ENCODE measurements at places on chromosomes 7 and 10.

DNA sequence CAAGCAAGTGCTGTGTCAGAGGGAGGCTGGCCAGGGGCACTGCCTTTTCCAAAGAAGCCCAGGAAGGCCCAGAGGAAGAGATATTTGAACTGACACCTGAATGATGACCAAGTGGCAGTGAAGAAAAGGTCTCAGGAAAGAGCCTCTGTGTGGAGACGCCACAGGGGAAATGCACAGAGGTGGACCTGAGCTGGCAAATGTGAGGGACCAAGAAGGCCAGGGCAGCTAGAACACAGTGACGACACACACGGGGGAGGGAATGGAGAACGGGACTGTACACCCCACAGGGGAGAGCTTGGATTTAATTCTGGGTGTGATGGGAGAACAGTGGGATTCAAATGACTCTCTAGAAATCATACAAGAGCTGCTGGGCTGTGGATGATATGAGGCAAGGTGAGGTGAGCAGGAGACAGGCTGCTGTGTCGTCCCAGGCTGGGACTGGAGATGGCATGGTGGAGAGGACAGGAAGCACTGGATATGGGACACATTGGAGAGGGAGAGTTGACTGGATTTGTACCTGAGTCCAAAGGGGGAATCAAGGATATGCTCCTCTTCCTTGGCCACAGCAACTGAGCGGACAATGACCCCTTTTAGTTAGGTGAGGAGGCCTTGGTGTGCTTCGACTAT lies 84.2 kb upstream of the DDC start:
- no peaks in the 10 kb centered on the region for H3K4me1 ChIP-seq
- H3K27me3 ChIP-seq: no peaks in the 10 kb centered on the region
- DNase-seq: no peak
- no peaks in the 10 kb centered on the region for H3K36me3 ChIP-seq
- H3K27ac ChIP-seq: no peak overlapping the region

DNA sequence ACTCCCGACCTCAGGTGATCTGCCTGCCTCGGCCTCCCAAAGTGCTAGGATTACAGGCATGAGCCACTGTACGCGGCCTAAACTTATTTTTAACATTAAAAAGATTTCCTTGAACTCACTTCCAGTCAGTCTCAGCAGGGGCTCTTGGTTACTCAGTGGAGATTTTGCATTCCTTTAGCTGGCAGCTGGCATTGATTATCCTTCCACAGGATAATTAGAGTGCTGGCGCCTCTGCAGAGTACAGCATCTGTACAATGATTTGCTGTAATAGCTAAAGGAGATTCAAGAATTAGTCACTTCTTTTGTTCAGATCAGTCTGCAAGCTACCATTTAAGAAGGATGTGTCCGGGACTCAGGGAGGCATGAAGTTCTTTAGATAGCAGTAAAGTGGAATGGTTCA lies 125.0 kb upstream of the NPY start:
- no peaks in the 10 kb centered on the region for H3K36me3 ChIP-seq
- no peak for DNase-seq
- H3K27ac ChIP-seq: no peak overlapping the region
- H3K4me3 ChIP-seq: no peak overlapping the region

- no peaks in the 10 kb centered on the region for H3K36me3 ChIP-seq
- no peak for DNase-seq
- 0 out of 2 replicates have a peak, but pooled peaks cover 2% of the 10 kb centered on the region for H3K4me1 ChIP-seq
Measured at GRCh38 chr7:117588352-117588794, 108.5 kb downstream of the CFTR start.

- H3K4me1 ChIP-seq: no peaks in the 10 kb centered on the region
- no peak for DNase-seq
- no peak overlapping the region for H3K4me3 ChIP-seq
- H3K27me3 ChIP-seq: no peaks in the 10 kb centered on the region
Measured at GRCh38 chr10:38045129-38045528, 34.7 kb downstream of the ZNF33A start.

Measured in Panc1 (cell line).